T-helper 22 cell (primary cell): ENCODE measurements at places on chromosomes 6 and 20.

GRCh38 chr20:58246346-58246745 lies 17.9 kb upstream of the ANKRD60 start:
- no peak for DNase-seq

GRCh38 chr6:144710207-144710606 lies 425.1 kb downstream of the UTRN start:
- DNase-seq: no peak

- DNase-seq: no peak
These were observed 33.8 kb upstream of the RREB1 start for GRCh38 chr6:7073821-7074525.

DNA sequence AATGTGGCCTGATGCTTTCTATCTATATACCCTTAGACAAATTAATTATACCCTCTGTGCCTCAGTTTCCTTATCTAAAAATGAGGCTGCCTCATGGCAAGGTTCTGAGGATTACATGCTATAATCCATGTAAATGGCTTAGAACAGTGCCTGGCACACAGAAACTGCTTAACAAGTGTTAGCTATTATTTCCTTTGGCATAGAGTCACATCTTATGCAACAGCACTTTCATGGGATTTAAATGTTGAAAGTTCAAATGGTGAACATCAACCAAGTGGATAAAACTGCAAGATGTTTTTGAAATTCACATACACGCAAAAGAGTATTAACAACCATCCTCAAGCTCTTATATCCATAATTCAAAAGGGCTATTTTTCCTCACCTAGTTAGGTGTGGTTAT lies 202.8 kb upstream of the JAG1 start:
- DNase-seq: no peak

GRCh38 chr20:49630396-49630951 lies 62.5 kb upstream of the PTGIS start:
- no peak for DNase-seq

GRCh38 chr6:152595499-152595898 lies 41.7 kb downstream of the SYNE1 start:
- DNase-seq: no peak

DNA sequence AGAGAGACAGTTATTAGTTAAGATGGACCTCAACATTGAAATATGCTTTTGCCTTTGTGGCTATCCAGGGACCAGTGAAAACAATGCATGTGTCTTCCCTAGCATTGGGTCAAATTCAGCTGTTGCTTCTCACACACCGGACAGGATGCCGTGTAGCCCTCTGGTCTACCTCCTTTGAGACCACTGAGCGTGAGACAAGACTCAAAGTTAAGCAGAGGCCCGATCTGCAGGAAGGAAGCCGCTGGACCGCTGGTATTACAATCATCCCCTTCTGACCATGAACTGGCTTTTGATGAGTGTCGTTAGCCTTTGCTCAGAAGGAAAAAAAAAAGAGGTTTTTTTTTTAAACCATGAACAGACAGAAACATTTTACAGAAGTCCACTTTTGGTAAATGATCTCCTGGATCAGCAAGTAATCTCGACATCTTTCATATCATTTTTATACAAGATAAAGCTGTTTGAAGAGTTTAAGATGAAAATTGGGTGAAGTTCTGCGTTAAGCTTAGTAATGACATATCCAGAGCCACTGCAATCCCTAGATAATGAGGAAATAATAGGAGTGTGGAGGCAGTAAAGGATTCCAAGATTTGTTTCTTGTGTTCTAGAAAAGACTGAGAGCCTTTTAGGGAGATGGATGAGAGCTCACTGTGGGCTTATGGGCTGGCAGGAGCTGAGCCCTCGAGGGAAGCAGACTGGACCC lies 622.8 kb downstream of the QKI start:
- no peak for DNase-seq

DNA sequence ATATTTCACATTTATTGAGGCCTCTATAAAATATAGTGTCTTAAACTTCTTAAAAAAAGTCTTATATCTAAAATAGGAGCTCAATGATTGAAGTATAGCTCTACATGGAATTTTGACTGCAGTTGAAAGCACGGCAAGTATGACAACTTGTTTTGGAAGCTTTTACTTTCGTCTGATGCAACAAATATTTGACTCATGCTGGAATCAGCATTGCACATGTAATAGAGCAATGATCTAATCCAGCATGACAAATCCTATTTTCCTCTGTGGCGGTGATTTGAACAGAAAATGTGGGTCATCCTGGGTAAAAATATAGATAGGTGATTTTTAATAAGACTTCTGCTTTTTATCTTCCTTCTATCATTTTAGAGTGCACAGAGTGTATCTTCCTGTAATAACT lies 111.6 kb downstream of the TINAG start:
- DNase-seq: no peak

GRCh38 chr6:156781861-156782631 lies 4.9 kb downstream of the ARID1B start:
- no peak for DNase-seq

- no peak for DNase-seq
These were observed 145.2 kb upstream of the CITED2 start for GRCh38 chr6:139519571-139520031.

GRCh38 chr6:39203436-39204159 lies 25.7 kb downstream of the KCNK5 start:
- no peak for DNase-seq

DNA sequence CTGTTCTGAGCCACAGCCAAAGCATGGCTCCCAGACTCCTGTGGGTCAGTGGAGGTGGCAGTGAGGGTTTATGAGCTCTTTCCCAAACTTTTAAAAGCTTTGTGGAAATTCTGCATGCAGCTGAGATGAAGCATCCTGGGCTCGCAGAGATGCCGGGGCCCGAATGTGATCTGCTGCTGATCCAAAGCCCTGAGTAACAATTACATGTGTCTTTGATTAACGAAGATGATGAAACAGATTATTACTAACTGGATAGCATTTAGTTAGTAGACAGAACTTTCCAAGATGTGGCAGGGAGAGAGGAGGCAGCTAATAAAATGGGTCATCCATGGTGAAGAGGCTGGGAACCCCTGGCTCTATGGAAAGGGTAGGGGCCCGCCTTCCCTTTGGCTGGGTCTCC lies 43.9 kb upstream of the MDFI start:
- DNase-seq: no peak

- DNase-seq: no peak
These were observed 117.9 kb downstream of the CDH4 start for GRCh38 chr20:61369731-61370520.

DNA sequence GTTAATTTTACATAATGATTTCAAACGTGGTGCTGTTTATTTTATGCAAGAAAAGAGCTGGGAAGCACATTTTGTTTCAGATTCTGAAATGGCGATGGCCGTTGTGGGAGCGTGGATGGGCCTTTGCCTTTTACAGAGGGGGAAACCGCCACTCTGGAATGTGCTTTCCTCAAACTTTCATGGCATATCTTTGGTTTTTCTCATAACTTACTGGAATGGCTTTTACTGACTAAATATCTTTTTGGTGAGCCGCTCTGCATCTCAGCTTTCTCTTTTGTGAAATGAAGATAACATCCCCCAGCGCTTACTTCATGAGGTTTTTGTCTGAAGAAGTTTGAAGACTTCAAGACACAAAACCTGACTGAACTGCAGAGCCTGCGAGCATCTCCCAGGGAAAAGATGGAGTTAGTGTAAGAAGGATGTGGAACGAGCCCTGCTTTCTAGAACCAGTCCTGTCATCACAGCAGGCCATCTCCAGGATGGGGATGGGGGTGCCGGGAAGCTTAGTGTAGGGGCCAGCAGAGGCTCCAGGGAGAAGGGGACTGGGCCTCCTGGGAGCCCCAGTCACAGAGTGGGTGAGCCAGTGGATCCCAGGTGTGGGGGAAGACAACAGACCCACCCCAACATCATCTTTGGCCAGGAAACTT lies 61.8 kb upstream of the TIAM2 start:
- no peak for DNase-seq

GRCh38 chr6:148566664-148567350 lies 180.0 kb upstream of the UST start:
- no peak for DNase-seq

DNA sequence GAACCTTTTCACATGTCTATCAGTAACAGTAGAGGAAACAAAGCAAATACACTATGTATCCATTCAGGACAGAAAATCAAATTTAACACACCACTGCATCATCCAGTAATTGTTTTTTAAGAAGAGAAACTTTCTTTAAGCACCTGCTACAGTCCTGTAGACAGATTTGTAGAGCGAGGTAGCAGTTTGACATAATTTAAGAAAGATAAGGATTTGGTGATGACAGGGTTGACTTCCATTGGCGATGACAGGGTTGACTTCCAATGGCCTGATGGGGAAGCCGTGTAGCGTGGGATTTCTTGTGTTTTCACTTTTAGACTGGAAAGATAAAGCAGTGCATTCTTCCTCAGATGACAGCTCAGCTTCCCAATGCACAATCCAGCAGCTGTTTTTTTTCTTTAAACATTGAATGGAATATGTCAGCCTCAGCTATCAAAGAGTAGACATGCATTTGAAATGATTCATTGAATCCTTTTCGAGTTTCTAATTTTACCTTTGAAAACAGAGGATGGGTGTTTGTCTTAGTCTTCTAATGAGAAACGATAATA lies 68.5 kb downstream of the ECT2L start:
- DNase-seq: no peak

DNA sequence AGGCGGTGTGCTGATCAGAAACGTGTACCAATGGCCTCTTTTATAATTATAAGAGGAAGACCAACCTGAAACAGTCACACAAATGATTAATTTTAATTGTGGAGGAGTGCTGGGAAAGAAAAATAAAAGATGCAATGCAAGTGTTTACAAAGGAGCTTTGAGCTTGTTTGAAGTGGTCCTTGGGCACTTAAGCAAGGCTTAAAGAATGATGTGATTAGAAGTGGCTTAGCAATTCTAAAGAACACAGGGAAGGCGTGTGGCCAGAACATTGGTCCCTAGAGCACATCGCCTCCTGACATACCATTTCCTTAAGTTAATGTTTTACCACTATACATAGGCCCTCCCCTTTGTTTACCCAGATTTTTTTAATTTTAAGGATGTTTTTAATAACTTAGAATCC lies 26.1 kb downstream of the PTPN1 start:
- DNase-seq: no peak

GRCh38 chr6:17169291-17169690 lies 67.4 kb downstream of the STMND1 start:
- no peak for DNase-seq

DNA sequence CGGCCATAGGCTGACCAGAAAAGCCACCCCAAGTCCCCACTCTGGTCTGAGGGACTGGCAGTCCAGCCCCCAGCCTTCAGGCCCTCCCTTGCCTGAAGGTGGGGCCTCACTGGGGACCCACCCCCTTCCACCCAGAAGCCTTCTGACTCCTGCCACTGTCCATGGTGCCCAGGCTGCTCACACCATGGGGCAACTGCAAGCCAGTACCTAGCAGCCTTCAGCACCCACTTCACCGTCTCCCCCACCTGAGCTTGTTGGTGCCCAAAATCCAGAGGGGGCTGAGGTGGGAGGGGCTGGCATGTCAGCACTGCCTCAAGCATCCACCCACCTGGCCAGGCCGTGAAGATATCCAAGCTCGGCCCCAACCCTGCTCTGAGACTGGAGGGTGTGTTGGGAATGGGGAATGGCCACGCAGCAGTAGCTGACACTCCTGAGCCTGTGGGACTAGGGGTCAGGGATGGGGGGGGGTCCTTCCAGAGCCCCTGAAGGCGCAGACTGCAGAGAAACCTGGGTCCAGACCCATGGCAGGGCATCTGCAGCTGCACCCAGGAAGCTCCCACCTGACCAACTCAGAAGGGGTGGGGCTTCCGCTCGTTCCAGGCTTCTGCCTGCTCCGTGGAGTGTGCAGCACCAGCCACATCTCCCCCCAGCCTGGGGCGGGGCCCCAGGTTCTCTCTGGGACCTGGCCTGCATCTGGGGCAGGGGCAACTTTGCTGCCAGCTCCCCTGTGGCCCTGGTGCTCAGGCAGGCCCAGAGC lies 942.1 kb upstream of the EPHA7 start:
- DNase-seq: no peak

DNA sequence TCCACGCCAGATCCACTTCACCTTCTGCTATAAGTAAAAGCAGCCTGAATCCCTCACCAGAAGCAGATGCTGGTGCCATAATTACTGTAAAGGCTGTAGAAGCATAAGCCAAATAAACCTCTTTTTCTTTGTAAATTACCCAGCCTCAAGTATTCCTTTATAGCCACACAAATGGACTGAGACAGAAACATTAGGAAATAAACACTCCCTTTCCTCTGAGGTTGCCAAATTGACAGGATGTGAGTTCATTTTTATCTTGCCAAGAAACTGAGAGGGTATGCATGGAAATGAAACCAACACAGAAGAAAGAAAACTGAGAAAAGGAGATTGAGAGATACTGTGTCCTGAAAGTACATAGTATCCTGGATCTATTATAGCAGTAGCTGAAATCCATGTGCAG lies 481.2 kb downstream of the HAO1 start:
- no peak for DNase-seq

- no peak for DNase-seq
These were observed 44.1 kb downstream of the CFAP61 start for GRCh38 chr20:20096421-20096820.

DNA sequence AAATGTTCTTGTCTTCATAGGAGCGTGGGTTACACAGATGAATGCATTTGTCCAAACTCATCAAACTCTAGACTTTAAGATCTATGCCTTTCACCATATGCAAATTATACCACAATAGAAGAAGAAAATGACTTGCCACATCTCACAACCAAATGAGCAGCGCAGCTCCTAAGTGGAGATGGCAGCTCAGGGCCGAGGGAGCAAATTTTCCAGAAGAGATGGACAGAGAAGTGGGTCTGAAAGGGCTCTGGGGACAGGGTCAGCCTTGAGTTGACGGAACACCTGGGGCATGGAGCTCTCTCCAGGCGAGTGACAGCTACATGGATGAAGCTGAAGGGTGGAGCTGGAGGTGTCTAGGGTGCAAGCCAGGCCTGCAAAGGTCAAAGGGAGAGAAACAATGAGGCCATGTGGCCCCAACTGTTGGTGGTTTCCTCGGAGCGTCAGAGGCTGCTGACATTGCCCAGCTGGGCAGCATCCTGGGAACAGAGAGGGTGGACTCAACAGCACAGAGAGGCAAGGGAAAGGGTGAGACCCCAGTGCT lies 228.3 kb downstream of the NRN1 start:
- DNase-seq: no peak

DNA sequence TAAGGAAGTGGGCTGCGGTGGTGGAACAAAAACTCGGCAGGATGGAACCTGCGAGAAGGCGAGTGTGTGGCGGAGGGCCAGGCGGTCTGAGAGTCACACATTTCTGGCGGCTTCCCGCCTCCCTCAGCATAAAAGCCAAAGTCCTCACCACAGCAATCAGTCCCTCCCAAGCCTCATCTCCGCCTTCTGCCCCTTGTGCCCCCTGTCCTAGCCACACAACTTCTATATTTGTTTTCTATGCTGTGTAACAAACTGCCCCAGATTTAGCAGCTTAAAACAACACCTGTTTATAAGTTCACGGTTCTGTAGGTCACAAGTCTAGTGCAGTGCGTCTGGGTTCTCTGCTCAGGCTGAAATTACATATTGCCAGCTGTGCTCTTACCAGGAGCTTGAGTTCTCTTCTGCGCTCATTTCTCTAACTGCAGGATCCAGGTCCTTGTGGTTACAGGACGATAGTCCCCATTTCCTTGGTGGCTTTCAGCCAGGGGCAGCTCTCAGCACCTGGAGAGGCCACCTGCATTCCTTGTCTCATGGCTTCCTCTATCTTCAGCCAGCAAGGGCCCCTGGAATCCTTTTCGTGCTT lies 11.7 kb upstream of the SPO11 start:
- no peak for DNase-seq

GRCh38 chr6:131107151-131107550 lies 28.1 kb upstream of the AKAP7 start:
- DNase-seq: no peak

GRCh38 chr6:22940581-22941290 lies 371.4 kb downstream of the HDGFL1 start:
- no peak for DNase-seq

GRCh38 chr6:28807682-28808280 lies 116.0 kb downstream of the TRIM27 start:
- no peak for DNase-seq
